ENCODE measurements at places on chromosomes 11 and 22.

DNA sequence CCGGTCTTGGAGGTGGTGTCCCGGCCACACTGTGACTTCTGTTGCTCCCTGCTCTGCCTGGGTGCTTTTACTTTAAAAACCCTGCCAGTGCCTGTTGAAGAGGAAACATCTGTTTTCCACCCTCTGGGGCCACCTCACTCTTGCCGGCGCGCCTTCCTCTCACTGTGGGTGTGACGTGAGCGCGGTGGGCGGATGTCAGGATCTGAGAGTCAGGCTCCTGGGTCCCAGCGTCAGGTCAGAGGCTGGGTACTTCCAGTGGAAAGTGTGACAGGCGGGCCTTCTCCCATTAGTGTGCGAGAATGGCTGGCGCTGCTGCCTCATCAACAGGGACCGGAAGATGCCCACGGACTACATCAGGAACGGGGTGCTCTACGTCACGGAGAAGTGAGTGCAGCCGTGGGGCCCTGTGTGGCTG is 54.2 kb downstream of the GRAMD4 start:
- no peak for DNase-seq

DNA sequence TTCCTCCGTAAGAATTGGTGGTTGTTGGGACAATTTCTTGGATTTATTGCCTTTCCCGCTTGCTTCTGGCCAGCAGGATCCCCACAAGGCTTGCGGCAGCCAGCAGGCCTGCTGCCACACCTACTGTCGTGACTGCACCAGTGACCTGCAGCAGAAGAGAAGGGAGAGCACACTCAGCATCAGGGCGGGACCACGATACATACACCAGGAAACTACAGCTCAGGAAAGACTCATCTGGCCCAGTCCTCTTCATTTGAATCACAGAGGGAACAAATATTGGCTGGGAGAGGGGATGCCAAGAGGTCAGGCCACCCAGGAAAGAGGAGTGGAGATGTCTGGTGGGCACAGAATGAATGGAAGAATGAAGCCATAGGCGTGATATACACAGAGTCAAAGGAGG is 10.3 kb downstream of the PLAAT2 start:
- DNase-seq: no peak

DNA sequence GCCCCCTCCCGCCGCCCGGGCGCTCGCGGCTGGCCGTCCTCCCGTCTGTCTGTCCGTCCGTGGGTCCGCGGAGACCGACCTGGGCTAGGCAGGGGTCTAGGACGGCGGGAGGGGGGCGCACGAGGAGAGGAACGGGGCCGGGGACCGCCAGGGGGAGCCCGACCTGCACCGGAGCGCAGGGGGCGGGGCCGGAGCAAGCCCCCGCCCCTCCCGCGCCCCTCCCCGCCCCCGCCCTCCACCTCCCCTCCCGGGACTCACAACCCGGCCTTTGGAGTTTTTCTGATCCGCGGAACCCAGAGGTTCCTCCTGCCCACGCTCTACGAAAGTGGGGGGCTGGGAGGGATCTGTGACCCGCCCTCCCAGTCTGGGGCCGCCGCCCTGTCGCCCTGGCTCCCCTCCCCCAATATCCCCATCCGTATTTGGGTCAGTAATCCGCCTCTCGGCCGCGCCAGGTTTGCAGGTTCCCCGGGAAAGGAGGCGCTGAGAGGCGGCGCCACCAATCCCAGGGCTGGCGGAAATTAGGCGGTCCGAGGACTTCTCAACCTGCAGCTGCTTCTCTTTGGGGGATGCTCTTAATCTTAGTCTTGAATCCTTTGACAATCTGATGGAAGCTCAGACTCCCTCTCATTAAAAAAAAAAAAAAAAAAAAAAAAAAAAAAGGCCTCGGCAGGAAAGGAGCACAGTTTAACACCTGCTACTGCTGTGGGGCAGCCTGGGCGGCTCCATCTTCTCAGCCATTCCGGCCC is 925 bp upstream of the KCNJ11 start:
- DNase-seq: no peak

- DNase-seq: no peak
These were observed 21.7 kb downstream of the WNT11 start for GRCh38 chr11:76184551-76184993.

DNA sequence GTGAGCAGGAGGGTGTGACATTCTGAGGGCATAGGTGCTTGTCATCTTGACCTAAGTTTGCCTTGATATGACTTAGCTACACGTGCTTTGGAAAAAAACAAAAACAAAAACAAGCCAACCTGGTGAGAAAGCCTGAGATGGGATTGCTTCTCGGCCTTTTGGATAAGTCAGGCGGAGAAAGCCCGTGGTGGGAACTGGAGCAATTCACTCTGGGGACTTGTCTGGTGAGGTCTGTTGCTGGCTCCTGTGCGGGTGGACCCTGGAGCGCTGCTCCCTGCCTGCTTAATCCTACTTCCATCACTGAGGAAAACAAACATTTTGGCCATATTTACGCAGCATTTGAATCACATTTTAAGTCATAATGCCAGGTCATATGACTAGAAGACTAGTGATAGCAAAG is 100.3 kb downstream of the SNX19 start:
- no peak for DNase-seq

- DNase-seq: no peak
These were observed 7.9 kb downstream of the RGL4 start for GRCh38 chr22:23698673-23699235.

GRCh38 chr11:111454561-111455192 is 57.5 kb downstream of the BTG4 start:
- peak; percentile 70 for DNase-seq

DNA sequence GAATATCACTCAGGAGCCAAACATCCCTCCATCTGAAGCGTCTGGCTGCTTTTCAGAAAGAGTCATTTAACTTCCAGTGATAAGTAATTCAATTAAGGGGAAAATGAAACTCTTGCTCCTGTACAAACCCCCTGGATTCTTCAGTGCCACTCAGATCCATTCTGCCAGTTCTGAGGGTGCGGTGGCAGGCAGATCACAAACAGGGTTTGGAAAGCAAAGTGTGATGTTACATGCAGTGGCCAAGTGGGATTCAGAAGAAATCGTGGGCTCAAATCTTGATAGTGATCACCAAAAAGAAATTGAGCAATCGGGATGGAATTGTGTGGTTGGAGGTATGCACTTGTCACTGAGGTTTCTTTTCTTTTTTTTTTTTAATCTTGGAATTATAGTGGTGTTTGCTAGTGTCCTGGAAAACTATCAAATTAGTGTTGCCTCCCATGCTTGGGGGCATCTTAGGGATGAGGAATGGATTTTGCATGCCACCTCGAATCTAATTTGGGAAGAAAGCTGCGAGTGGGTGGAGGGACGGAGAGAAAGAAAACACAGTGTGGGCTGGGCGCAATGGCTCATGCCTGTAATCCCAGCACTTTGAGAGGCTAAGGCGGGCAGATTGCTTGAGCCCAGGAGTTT is 22.5 kb upstream of the RTL6 start:
- DNase-seq: no peak

DNA sequence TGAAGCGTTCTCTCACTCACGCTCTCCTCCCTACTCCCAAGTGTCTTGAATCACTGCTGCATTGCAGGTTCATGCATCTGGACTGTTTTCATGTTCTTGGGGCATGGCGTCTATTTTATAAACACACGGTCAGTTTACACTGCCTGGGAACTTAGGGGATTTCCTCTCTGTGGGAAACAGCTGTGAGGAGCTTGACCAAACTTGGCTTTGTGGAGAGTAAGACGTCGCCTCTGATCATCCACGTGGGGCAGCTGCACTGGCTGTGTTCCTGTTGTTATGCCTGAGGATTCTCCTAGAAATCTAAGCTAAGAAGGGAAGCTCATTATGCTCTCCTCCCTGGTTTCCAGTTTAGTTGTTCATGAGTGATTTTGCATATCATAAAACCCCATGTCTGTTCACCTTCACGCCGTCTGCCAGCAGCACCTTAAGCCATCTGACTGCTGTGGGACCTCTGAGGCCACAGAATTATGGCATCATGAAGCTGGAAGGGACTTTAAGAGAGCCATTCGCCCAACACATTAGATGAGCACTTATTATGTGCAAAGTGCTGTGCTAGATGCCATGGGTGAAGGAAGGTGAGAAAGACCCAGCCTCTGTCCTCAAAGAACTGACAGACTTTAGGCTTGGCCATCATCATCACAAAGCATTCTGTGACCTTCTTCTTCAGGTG is 38.8 kb upstream of the POU2AF1 start:
- DNase-seq: peak; percentile 90

DNA sequence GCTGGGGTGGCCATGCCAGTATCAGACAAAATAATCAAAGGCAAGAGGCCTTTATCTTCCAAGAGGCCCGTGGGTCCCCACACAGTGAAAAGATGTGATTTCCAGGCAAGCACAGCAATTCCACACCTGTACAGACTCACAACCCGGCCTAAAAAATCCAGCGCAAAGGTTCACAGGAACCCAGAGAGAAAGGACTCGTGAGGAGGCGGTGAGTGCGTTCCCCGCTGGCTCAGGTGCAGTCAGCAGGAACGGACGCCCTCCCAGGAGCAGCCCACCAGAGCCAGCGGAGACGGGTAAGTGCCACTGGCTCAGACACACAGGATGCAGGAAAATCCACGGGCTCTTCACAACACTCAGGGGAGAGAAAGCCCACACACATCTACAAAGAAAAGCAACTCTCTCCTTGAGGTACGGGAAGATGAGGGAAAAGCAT is 4.4 kb downstream of the TOLLIP start:
- DNase-seq: no peak

DNA sequence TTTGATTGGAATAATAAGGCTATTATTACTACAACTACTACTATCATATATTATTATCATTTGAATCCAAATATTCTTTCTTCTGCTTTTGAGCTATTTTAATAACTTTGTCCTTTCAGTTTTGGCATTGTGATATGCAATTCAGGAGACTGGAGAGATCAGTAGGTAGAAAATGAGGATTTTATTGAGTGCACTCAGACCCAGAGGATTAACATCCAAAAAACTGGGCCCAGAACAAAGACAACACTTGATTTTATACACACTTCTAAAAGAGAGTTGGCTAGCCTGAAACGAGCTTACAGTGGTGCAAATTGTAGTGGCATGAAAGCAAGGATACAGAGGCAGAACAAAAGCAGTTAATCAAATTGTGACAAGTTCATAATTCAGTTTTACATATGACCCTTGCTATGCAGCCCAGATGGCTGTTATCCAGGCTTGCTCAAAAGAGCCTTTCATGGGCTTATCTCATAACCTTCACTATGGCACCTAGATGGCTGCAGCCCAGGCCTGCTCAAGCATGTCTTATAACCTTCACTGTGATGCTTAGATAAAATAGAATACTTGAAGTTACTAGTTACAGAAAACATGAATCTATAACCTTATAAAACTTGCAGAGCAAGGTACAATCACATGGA is 796.3 kb upstream of the RAG2 start:
- no peak for DNase-seq

GRCh38 chr11:126404367-126404766 is 48.9 kb downstream of the ST3GAL4 start:
- DNase-seq: no peak

- DNase-seq: no peak
These were observed 9.0 kb downstream of the MAP6 start for GRCh38 chr11:75659836-75660235.

- DNase-seq: no peak
These were observed 70.0 kb downstream of the NAT10 start for GRCh38 chr11:34175284-34176019.

- no peak for DNase-seq
These were observed 3.4 kb upstream of the MUC5B start for GRCh38 chr11:1219446-1219833.

GRCh38 chr11:16917941-16918340 is 96.3 kb downstream of the PLEKHA7 start:
- no peak for DNase-seq

- DNase-seq: peak; percentile 1
These were observed 68.4 kb downstream of the GAS2 start for GRCh38 chr11:22734628-22735345.

DNA sequence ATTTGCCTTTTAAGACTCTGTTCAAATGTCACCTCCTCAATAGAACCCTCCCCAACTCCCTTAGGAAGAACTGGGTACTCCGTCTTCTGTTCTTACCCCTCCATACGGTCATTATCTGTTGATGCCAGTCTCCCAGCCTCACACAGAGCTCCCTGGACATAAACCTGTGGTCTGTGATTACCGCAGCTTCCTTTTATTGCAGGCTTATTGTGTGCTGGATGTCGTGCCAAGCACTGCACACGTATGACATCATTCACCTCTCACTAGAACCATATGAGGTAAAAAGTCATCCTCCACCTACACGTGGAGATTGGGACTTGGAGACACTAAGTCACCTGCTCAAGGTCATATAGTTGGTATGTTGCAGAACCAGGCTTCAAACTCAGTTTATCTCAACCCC is 15.3 kb downstream of the PTPN5 start:
- DNase-seq: no peak

- no peak for DNase-seq
These were observed 163.6 kb downstream of the NTM start for GRCh38 chr11:131533998-131534397.

DNA sequence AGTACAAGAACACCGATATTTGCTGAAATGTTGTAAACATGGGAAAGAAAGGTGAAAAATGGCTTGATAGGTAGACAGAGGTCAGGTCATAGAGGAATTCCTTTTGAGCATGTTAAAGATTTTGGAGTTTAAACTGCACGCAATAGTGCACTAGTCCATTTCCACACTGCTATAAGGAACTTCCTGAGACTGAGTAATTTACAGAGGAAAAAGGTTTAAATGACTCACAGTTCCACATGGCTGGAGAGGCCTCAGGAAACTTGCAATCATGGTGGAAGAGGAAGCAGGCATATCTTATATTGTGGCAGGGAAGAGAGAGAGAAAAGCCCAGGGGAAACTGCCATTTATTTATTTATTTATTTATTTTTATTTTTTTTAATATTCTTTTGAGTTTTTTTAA is 5.0 kb downstream of the OR10A5 start:
- no peak for DNase-seq

GRCh38 chr22:50308597-50308935 is 1.1 kb upstream of the PLXNB2 start:
- DNase-seq: peak; percentile 30

DNA sequence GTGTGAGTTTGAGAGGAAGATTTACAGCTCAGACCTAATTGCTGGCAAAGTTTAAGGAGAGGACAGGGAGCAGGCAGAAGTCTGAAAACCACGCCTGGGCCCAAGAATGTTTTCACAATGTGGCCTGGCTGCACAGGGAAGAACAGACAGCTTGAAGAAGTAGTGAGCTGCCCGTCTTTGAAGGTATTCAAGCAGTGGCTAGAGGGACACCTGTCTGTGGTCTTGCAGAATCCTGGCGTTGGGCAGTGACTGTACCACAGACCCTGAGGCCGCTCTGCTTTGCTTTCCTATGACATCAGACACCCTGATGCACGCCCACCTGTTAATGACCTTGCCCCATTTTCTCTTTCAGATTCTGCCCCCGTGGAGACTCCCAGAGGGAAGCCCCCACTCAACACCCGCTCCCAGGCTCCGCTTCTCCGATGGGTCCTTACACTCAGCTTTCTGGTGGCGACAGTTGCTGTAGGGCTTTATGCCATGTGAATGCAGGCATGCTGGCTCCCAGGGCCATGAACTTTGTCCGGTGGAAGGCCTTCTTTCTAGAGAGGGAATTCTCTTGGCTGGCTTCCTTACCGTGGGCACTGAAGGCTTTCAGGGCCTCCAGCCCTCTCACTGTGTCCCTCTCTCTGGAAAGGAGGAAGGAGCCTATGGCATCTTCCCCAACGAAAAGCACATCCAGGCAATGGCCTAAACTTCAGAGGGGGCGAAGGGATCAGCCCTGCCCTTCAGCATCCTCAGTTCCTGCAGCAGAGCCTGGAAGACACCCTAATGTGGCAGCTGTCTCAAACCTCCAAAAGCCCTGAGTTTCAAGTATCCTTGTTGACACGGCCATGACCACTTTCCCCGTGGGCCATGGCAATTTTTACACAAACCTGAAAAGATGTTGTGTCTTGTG is 6.6 kb upstream of the MCM5 start:
- no peak for DNase-seq

GRCh38 chr22:31278151-31278621 is 14.1 kb downstream of the PIK3IP1 start:
- DNase-seq: no peak
